Esophagus mucosa (tissue), 1 donor: ENCODE measurements at places on chromosomes 1 and 21. TPM values are rescaled to one million over a fixed set of nuclear protein-coding genes. Genes with fewer than 3 reads are reported as not detected.

- no peak for ATAC-seq
Measured at GRCh38 chr1:48495166-48495565, 23.2 kb upstream of the SPATA6 start.

DNA sequence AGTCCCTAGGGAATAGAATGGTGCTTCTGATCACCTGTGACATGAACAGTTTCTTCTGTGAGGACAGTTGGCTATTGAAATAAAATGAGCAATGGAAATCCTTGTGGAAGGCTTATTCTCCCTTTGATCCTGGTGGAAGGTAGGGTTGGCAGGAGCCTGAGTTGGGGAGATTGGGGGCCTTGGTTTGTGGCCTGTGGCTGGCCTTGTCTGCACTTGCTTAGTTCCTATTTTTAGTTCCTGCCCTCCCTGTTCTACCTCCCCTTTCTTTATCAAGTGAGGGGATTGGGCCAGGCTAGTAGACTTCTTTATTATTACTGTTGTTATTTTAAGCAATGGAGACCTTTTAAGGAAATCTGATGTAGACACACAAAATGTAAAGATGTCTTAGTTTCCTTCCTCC is 8.2 kb downstream of the DMRTB1 start:
- no peak for ATAC-seq

DNA sequence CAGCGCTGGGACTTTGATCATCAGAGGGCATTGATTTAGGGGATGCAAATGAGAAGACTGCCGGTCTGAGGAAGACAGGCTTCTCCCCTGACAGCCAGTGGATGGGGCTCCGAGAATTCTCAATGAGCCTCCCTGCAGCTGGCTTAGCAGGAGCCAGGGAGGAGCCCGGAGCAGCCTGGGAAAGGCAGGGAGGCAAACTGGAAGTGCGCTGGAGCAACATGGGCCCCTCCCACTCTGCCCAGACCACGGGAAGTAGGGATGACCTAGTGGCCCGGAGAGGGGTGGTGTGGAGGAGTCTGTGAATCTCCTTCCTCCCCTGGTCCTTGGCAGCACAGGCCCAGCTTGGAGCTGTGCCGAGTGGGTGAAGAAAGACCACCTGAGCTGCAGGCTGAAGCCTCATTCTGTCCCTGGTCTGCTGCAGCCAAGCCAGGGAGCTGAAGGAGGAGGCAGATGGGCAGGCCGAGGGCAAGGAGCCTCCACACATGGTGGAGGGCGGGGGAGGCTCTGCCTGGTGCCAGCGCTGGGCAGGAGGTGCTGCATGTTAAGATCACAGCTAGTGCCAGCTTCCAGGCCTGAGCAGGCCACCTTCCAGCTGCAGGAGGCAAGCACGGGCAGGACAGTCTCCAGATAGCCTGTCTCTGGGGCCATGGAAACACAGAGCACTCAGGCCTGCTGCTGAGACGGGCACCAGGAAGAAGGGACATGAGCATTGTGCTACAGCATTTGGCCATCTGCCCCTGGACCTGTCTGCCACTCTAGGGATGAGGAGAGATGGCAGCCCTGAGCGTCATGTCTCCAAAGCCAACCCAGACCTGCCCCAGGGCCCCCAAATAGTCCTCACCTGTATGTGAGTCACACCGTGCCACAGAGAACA is 12.2 kb upstream of the CLSTN1 start:
- ATAC-seq = peak; percentile 90

DNA sequence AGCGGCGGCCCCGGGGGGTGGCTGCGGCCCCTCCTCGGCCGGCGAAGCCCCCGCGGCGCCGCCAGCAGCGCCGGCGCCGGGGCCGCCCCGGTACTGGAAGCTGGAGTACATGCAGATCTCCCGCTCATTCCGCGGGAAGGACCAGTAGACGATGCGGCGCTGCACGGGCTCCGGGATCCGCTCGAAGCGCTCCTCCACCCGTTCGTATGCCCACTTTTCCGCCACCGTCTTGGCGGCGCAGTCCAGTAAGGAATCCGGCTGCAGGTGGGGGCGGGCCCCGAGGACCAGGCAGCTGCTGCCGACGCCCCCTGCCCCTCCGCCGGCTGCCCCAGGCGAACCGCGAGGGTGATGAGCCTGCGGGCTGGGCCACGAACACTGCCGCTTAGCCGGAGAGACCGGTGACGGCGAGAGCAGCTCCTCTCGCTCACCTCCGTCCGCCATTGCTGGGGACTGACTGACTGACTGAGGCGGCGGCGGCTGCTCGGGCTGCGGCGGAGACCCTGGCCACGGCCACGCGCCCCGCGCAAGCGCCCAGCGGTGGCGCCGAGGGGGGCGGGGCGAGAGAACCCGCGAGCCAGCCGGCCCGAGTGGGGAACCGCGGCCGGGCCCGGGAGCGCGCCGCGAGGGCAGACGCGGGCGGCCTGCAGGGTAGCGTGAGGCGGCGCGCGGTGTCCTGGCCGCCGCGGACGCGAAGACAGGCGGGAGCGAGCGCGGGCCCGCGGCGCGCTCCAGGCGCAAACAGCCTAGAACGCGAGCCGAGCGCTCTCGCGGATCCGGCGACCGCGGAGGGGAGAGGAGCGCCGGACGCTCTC is at the start of gene ZSWIM5:
ZSWIM5 (minus strand) TSS at position 696 of the 812 bp plus-strand sequence; CDS start at position 441, 255 bp downstream.
- peak; percentile 89 for ATAC-seq

DNA sequence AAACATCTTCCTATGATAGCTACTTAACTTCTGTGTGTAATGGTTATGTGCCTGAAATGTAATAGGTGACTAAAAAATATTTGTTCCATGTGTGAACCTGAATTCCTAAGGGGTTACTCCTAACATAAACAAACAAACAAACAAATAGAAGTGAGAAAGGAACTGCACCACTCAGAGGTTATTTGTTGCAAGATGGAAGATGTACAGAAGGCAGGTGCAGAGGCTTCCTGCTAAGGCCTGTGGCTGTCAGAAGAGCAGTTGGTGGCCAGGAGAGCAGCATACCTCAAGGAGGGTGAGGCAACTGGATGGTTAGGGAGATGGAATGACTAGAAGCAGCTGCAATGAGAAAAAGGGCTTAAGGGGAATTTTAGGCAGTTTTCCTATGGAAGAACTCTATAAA is 940.6 kb downstream of the TTLL7 start:
- ATAC-seq = no peak

GRCh38 chr1:64268653-64269557 is 65.5 kb downstream of the UBE2U start:
- ATAC-seq = peak; percentile 77

GRCh38 chr1:234965111-234965510 is 163.5 kb downstream of the TOMM20 start:
- ATAC-seq = no peak

GRCh38 chr1:84688463-84689061 is 1.7 kb downstream of the SSX2IP start:
- ATAC-seq = no peak

- no peak for ATAC-seq
Measured at GRCh38 chr21:44279354-44280260, 6.1 kb upstream of the AIRE start.

GRCh38 chr1:30879126-30879786 is 29.3 kb downstream of the SDC3 start:
- no peak for ATAC-seq

GRCh38 chr1:167387251-167387910 is 130.9 kb downstream of the CD247 start:
- ATAC-seq = no peak

DNA sequence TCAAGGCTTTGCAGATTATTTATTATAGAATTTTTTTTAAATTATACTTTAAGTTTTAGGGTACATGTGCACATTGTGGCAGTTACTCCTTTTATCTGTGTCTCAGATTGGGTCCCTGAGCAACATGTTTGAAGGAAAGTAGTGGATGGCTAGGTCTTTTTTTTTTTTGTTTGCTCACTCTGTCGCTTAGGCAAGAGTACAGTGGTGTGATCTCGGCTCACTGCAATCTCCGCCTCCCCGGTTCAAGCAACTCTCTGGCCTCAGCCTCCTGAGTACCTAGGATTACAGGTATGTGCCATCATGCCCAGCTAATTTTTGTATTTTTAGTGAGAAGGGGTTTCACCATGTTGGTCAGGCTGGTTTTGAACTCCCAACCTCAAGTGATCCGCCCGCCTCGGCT is 39.6 kb upstream of the KIF21B start:
- no peak for ATAC-seq

The TBX19 gene
- total RNA-seq = 0.60 TPM

The C1orf116 gene
- total RNA-seq = 62.2 TPM

The PRAMEF8 gene
- total RNA-seq = not detected

The TRAPPC3 gene
- 65.0 TPM for total RNA-seq

The C1orf210 gene
- total RNA-seq = 15.2 TPM

The RGS13 gene
- total RNA-seq = not detected
